IMR-90 (cell line): ENCODE measurements at places on chromosomes 12 and 14. TPM values are rescaled to one million over a fixed set of nuclear protein-coding genes. Genes with fewer than 3 reads are reported as not detected.

Gene CPNE6
- polyA plus RNA-seq = not detected in 2 replicates

Gene IFT81
- 6.7 and 8.1 TPM in 2 replicates for polyA plus RNA-seq

- DNase-seq = no peak
Observed at GRCh38 chr12:118680356-118680963, 300.9 kb upstream of the SRRM4 start.

DNA sequence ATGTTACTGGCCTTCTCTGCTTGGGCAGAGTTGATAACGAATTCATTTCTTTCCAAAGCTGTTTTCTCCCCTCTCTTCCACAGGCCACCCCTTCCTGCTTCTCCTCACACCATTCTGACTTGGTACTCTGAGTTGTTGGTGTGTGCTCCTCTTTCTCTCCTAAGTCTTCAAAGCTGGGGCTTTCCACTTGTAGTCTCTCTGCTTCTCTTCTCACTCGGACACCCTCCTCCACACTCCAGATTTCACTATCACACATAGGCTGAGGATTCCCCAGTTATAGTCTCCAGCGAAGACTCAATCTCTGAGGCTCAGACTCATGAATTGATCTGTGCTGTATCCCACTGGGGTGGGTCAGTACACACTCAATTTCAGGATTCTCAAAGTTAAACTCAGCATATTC lies 201.0 kb downstream of the SSPN start:
- DNase-seq = no peak

DNA sequence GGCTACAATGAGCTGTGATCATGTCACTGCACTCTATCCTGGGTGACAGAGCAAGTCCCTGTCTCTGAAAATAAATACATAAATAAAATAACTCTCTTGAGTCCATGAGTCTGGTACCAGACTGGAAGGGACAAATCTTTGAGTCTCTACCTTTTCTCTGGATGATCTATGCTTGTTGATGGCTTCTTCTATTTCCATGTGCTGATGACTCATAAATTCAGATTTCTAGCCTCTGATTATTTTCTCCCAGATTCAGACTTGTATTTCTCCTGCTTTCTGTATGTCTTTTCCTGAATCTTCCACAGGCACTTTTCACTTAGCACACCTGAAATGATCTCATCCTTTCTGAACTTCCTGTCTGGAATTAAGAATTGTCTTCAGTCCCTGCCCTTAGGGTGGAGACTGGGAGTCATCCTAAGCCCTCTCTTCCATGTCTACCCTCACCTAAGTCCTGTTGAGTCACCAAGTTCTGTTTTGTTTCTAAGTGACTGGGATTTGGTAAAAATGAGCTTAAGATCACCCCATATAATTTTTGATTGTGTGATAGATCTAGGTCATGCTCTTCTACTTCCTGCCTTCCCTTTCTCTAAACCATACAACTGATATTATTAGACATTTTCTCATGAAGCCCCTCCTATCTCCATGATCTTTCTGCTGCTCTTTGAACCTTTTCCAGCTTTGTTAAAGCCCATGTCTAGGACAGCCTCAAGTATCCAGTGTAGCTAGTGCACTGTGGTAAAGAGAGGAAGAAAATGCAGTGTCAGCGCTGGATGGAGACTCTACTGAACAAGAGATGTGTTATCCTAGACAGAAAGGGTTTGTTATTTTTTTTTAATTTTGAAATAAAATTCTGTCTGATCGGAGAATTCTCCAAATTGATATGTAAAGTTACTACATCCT lies 13.1 kb downstream of the AKAP6 start:
- no peak for DNase-seq
